Upper lobe of left lung (tissue), 6 donors: ENCODE measurements at places on chromosomes 11 and 22. TPM values are rescaled to one million over a fixed set of nuclear protein-coding genes. Genes with fewer than 3 reads are reported as not detected.

GRCh38 chr11:6437423-6437822 is 3.4 kb downstream of the HPX start:
- no peak for DNase-seq

DNA sequence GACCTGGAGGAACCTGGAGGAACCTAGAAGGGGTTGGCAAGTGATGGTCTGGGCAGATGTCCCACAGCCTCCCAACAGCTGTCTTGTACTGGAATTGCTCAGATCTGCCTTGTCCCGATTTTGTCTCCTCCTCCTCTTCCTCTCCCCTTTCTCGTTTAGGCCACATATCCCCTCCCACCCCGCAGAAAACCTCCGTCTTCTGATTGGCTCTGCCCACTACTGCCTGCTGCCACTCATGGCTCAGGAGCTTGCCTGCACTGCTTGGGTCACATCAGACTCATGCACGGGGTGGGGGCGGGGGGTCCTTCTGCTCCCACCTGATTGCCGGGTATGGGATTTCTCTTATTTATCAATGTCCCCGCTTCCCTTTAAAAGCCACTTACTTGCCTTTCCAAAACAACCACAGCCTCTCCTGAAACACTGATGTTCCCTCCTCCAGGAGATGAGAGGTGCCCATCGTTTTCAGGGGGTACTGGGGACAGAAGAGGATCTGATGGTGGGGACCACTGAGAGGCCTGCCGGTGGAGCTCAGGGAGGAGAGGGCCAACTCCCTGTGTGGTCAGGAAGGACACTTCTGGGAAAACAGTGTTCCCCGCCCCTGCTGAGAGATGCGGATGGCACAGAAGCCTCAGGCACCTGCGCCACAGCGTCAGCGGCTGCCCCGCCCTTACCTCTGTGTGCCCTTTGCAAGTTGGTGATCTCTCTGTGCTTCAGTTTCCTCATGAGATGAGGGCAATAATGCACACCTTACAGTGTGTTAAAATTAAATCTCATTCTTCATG is 14.7 kb downstream of the TOM1 start:
- no peak for DNase-seq

GRCh38 chr11:119323532-119324033 is 6.7 kb upstream of the MCAM start:
- DNase-seq, result no peak

- no peak for DNase-seq
Measured at GRCh38 chr11:76314741-76315090, 66.2 kb downstream of the THAP12 start.

DNA sequence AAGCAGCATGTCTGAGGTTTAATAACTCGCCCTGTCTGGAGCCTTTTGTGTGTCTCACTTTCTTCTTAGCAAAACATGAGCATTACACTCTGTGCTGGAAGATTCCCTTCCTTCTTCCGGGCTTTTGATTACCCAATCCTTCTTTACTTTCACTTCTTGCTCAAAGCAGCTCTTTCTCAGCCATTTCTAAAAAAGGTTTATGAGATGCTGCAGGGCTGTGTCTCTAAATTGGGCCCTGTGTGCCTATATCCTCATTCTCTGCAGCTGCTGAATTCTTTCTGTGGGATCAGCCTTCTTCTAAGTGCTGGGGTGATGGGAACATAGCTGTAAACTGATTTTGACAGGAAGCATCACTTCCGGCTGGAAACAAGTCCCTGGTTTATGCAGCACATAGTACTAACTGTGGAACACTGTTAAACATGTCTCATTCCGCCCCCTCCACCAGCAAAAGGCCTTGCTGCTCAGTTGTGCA is 71.8 kb downstream of the PIWIL4 start:
- DNase-seq, result no peak

DNA sequence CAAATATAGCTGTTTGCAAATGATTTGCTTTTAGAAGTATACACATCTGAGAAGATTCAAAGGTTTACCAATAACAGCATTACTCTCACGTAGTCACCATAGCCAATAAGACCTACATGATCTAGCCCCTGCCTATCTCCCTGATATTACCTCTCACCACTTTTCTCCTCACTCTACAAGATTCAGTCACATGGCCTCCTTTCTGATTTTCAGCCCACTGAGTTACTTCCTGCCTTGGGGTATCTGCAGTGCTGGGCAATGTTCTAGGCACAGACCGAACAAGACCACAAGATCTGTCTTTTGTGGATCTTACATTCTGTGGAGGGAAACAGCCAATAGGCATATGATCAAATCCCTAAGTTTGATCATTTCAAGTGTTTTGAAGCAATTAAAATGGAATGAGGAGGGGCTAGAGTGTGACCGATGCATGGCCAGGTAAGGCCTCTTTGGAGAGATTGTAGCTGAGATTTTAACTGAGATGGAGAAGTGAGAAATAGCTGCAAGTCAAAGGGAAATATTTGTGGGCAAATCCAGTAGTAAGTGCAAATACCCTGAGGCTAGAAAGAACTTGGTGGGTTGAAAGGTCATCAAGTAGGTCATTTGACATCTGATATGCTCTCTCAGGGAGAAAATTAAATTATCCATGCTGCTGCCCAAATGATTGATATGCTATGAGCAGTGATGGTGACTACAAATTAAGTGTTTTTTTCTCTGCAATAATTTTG is 43.1 kb downstream of the ARL14EP start:
- DNase-seq, result no peak

DNA sequence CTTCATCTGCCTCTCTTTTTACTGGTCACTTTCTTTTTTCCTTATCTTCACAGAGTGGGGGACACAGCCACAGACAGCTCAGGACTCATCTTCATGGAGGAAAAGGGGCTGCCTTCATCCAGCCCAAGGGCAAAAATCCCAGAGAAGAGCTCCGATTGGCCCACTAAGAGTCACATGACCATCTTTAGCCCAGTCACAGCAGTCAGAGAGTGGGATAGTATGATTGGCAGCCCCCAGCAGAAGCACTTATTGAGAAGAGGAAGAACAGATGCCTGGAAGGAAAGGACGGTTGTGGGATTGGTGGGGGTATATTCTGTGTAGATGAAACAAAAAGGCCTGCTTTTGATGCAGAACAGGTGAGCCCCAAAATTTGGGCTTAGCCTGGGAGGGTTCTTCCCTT is 77.8 kb downstream of the MN1 start:
- no peak for DNase-seq

DNA sequence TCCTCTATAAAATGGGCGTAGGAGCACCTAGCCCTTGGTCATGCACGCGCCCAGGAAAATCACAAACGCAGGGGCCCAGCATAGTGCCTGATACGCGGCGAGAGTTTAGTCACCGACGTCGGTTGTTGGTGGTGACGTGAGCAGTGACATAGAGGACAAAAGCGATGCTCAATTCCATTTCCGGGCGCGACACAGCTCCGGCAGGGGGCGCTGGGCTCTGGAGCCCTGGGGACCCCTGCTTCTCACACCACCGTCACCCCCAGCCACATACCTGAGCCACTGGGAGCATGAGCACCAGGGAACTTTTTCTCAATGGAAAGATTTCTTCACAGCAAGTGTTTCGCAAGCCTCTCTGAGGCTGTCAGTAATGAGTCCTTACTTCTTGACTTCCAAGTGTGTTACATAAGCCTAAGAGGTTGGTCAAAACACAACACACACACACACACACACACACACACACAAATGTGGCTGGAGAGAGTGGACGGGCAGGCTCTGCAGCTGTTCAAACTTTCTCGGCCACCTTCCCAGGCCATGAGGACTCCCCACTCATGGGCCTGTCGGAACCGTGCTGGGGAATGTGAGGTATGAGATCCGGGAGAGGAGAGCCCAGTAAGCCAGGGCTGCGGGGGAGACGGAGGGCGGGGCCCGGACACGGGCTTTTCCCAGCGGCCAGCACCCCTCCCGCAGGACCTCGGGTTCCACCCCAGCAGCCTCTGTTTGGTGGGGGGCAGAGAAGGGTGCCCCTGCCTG is 36.9 kb upstream of the LINC01488 start:
- peak; percentile 88 for DNase-seq

DNA sequence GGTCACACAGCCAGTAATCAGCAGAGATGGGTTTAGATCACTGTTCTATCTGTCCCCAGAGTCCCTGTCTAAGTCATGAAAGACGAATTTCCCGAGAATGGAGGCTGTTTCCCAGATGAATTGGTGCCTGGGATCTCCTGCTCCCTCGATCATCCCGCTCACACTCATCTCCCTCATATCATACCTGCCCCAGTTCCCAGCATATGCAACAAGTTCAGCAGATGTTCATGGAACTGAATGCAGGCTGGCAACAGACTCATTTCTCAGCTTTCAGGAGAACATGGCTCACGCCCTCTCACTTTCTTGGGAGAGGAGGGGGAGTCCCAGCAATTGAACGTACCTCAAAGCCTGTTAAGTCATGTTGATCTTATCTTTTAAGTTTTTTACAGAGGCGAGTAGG is 22.1 kb downstream of the CD6 start:
- DNase-seq, result no peak

DNA sequence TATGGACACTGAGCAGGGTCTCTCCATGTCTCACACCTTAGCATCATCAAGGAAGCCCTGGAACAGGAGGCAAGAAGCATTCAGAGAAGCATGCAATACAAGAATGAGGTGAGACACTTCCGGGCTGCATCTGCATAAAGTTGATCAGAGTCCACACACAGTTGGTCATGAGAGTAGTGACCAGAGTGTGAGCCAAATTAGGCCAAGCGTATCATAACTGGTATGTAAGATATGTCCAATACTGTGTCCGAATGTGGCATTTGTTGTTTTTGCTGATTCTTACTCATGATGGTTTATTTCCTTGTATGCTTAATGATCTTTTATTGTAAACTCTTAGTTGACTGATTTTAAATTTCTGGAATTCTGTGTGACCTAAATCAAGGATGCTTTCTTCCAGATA is 315.7 kb downstream of the INSC start:
- no peak for DNase-seq

DNA sequence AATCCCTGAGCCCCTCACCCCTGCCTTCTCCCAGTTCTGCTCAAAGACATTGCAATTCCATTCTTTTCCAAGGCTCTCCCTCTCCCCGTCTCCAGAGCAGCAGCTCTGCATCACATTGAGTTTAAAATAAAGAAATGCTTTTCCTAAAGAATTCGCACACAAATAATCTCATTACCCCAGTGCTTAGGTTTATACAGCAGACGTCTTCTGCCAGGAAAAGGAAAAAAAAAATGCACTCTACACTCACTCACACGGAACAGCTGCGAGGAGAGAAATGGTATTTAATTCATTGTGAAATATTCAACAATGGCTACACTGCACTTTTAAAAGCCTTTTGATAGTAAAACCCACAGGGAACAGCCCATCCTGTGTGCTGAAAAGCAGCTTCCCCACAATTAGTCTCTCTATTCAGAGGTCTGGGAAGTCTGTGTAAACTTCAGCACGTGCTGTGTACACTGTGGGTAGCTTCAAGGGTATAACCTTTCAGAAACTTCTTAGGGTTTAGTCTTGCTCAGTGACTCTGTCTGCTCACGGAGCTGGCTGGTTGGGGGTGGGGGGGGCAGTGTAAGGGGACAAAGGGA is 42.8 kb downstream of the ETS1 start:
- DNase-seq, result no peak

DNA sequence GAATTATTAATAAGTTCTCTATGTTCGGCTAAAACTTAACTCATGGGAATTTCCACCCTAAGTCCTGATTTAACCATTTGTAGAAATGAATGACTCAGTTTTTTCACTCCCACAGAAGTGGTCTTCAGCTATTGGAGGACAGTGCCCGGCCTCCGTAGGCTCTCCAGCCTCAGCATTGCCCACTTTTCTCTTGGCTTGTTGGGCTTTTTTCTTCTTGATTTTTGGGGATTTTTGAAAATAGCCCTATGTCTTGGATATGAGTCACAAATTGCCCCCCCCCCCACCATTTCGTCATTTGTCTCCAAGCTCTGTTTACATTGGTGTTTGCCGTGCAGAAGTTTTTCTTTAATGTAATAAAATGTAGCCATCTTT is 66.7 kb downstream of the PACS1 start:
- DNase-seq, result no peak

GRCh38 chr11:126310200-126310991 is 6.5 kb downstream of the DCPS start:
- DNase-seq, result peak; percentile 80

- DNase-seq, result no peak
Measured at GRCh38 chr22:34299496-34299895, 379.2 kb upstream of the LARGE1 start.

DNA sequence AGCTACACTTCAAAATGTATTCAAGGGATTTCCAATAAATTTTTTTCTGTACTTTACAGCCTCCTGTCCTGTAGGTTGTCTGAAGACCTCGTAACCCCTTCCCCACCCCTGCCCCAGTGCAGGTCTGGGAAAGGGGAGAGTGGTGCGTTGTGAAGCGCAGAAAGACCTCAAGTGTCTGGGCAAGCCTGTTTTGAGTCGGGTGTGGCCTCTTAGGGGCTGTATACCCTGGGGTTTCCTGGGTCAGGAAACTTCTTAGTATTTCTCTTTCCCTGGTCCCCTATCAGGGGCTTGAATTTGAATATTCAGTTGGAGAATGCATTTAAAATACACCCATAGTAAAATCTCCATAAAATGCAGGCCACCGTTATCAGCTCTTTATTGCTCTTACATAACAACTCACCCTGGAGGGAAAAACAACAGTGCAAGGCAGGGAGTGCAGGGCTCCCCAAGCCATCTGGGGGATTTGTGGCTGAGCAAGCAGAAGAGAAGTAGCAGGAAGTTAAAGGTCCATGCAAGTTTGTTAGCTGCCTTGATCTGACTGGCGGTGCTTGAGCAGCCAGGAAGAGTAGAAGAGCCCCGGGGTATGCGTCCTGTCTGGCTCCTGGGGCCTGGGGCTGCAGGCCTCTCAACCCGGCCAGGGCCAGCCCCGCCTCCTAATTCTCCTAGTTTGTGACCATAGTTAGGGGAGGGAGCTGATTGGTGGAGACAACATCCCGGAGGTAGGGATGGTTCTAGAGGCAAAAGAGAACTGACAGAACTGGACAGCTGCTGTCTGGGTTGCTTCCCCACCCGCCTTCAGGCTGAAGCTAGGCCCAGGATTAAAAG is 25.7 kb downstream of the ARHGAP1 start:
- peak; percentile 63 for DNase-seq

GRCh38 chr22:45974498-45974897 is 2.5 kb downstream of the WNT7B start:
- peak; percentile 66 for DNase-seq

DNA sequence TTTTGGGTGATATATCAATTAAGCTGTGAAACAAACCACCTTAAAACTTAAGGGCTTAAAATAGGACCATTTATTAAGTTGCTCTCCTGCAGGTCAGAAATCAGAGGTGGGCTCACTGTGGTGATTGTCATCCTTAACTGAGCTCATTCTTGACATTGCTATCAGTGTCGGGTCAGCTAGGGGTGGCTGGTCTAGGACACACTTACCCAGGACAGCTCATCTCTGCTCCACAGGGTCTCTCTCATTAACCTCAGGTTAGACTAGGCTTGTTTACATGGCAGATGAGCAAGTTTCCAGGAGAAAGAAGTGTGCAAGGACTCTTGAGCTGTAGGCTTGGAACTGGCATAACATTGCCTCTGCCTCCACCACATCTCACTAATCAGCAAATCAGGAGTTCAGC is 601.0 kb upstream of the RAG2 start:
- no peak for DNase-seq

The CCT8L2 gene
- not detected for total RNA-seq

The SCO2 gene
- total RNA-seq, result 1.7 TPM

The OR8K1 gene
- not detected for total RNA-seq

The PAX6 gene
- not detected for total RNA-seq

The TBX10 gene
- not detected for total RNA-seq
